ENCODE measurements at places on chromosomes 7 and 10. TPM values are rescaled to one million over a fixed set of nuclear protein-coding genes. Genes with fewer than 3 reads are reported as not detected.

DNA sequence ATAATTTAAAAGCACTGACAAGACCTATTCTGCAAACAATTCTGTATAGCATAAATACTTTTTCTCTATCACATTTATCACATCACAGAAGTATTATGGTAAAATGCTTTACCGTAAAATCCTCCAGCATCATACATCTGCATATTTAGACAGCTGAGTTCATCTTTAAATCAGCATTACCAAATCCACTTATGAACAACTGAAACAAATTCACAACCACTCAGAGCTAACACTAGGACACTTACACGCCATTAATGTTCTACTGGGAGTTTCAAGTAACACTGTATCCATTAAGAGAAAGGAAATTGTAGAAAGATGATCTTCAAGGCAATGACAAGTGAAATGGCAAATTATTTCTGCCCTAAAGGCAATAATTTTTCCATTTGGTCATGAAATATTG, 105.7 kb upstream of the DKK1 start:
- DNase-seq, result no peak

DNA sequence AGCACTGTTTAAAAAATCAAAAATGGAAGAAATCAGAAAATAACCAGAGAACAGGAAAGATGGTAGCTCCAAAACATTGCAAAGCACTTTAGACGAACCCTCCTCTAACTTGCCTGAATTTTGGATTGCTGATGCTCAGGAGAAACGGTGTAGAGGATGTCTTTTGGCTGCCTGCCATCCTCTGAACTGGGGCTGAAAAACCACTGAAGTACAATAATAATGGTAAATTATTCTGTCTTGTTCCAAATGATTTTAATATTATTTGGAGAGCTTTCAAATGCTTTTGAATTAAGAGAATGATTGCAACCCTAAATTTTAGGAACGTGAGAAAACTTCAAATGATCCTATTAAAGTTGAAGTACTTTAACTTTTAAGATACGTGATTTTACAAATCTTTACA, 167.3 kb upstream of the SLC13A1 start:
- DNase-seq, result no peak

GRCh38 chr7:16951483-16952080, 69.8 kb upstream of the AGR3 start:
- no peak for DNase-seq

DNA sequence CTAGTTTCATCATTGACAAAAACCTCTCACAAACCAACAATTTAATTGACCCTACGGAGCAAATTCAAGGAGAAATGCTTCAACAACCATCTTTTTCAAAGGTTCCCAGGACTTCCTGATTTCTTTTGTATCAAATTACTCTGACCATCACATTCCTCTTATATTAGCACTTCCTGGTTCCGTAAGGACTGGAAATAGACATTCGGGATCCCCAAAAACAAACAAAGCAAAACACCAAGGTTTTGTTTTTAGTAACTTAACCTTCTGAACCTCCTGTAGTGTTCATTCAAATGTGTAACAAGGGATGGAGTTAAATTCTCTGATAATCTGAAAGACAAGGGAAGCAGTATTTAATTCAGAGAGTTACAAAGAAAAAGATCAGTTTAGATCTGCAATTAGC, 387.6 kb upstream of the NRP1 start:
- no peak for DNase-seq

DNA sequence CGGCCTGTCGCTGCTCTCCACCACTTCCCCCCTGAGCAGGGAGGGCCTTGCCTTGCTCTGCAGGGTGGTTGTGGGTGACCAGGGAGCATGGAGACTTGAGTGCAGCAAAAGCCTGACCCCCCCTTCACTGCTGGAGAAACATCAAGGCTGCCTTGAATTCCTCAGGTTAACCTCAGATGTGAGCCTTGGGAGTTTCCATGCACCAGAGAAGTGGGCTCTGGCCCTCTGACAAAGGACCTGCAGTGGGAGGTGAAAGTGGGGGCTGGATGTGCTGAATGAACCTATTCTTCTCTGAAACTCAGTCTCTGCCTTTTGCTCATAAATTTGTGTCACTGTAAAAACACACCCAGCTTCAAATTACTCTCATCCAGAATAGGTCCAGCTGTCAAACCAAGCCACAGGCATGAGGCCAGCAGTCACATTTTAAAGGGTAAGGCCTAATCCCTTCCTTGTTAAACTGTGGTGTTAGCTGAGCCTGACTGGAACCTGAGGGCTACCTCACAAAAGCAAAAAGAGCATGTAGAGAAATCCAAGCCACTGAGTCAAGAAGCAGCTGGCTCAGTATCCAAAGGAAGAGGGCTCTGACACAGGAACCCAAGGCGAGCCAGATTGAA, 356.8 kb downstream of the CCSER2 start:
- no peak for DNase-seq

MYL7 gene
- polyA plus RNA-seq, result 0.49 TPM

OGDHL gene
- polyA plus RNA-seq, result 0.60 TPM

DNA sequence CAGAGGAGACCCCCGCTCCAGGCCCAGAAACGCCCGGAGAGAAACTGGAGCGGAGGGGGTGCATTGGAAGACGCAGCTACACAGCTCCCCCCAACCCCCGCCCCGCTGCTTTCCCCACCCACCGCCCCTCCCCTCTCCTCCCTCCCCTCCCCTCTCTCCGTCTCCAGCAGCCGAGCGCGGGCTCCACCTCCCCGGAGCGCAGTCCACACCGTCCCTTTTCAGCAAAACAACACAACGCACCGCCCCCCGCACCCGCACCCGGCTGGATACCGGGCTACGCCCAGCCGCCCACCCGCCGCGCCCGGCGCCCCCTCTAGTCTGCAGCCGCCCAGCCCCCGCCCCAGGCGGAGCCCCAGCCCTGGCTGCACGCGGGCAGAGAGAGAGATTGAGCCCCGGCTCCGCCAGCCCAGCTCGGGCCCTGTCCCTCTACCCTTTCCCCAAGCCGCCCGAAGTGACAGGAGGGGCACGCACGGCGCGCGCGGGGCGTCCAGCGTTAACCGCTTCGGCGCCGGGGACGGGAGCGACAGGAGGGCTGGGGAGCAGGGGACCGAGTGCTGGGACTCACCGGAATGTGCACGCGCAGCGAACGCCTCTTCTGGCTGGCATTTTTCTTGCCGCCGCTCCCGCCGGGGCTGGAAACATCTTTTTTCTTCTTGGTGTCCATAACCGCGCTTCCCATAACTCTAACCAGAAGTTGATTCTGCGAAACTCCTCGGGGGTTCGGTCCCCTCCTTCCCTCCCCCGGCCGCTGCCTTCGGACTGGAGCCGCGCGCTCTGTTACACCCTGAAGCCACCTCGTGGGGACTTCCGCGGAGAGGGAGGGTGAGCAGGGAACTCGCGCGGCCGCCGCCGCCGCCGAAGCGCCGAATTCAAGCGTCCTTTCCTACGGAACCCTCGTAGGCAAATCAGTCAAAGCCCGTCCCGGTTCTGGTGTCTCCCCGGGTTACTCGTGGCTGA, 695 bp downstream of the PRKAG2 start:
- peak; percentile 82 for DNase-seq

DNA sequence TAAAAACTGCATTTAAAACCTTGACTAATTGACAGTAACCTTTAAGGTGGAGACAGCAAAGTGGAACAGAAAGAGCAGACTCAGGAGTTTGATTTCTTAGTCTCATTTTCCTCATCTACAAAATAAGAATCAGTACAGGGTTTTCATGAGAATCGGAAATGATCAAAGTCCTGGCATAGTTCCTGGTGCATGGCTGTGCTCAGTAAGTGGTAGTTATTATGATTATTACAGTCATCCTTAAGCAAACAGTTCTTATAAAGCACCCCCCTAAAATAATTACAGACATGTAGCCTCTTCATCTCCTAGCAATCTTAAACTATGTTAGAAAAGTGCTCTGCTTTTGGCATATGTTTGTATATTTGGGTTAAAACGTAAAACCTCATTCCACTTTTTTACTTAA, 18.0 kb downstream of the NEBL start:
- DNase-seq, result no peak

DNA sequence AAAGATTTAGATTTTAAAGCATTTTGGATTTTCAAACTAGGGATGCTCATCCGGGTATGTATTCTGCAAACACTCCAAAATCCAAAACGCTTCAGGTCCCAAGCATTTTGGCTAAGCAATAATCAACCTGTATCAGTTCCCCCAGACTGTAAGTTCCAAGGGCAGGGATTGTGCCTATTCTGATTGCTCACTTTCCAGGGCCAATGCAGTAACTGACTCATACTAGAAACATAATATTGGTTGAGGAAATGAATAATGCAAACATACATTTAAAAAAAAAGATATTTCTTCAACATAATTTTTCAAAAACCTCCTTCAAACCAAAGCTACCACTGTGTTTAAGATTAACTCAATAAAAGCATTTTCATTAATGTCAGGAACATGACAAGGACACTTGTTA, 69.5 kb downstream of the HIBADH start:
- no peak for DNase-seq

DNA sequence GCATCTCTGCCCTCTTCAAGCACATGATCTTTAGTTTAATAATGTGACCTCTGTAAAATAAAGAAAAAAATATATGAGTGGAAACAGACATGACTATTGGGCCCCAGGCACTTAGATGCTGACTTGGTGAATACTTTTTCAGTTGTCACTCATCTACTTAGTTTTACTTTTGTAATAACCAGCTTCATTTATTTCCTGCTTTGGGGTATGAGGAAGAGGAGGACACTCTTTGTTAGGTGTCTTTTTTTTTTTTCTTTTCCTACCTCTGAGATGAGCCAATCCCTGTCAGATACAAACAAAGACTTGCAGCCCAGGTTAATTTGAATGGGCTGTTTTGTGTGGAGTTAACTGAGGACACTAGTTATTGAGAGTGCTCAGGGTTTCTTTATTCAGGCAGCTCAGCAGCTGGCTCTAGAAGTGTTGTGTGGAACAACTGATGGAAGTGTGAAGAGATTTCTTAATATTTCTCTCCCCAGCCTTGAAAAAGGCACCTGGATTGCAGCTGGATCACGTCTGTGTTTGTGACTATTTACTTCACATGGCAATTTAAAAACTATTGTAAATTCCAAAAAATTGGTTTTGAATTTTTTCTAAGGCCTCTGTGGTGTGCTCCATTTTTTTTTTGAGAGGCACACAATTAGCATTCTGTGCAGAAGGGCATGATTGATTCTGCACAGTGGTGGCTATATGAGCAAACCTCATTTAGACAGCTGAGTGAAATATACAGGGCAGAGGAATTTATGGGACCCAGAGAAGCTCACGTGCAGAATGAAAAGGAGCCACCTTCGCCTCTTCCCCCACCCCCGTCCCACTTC, 333.8 kb downstream of the LRMDA start:
- no peak for DNase-seq
